NCI-H1092 (cell line): ENCODE measurements at places on chromosomes 16 and 17.

- no peak for DNase-seq
Observed at GRCh38 chr17:9818760-9819159, 3.1 kb downstream of the GSG1L2 start.

DNA sequence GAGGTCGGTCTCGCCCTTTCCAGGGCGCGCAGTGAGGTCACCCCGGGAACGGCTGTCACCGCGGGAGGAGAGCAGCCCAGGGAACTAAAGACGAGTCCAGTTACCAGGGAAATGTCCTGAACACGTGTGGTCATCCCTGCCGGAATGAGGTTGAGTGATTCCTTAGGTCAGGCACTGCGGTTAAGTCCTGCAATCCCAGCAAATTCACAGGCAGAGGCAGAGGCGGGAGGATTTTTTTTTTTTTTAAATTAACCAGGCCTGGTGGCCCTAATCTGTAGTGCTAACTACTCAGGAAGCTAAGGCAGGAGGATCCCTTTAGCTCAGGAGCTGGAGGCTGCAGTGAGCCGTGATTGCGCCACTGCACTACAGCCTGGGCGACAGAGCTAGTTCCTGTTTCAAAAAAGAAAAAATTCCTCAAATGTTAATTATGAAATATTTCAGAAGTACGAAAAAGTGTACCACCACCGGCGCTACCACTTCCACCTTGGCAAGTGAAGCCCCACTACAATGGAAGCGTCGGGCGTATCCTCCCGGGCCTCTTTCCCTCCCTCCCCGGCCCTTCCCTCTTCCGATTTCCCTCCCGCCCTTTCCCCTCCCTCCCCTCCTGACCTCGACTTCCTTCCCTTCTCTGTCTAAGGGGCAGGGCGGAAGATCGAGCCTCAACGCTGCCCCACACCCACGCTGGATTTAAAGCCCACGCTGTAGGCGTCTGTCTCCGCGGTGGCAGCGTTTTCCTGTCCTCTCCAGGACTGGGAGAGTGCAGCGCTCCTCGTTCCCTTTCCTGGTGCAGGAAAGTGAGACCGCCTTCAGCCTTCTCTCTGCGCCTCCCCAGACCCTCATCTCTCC is 27.3 kb downstream of the SLFN11 start:
- no peak for DNase-seq

GRCh38 chr17:34623856-34624766 is 44.7 kb downstream of the TMEM132E start:
- no peak for DNase-seq

- no peak for DNase-seq
Observed at GRCh38 chr16:11329071-11329491, 16.2 kb upstream of the RMI2 start.

GRCh38 chr16:89020068-89020924 is 43.3 kb upstream of the CBFA2T3 start:
- DNase-seq, result no peak

- DNase-seq, result no peak
Observed at GRCh38 chr16:13359835-13360234, 458.4 kb downstream of the SHISA9 start.
